ENCODE measurements at places on chromosomes 2 and 18.

DNA sequence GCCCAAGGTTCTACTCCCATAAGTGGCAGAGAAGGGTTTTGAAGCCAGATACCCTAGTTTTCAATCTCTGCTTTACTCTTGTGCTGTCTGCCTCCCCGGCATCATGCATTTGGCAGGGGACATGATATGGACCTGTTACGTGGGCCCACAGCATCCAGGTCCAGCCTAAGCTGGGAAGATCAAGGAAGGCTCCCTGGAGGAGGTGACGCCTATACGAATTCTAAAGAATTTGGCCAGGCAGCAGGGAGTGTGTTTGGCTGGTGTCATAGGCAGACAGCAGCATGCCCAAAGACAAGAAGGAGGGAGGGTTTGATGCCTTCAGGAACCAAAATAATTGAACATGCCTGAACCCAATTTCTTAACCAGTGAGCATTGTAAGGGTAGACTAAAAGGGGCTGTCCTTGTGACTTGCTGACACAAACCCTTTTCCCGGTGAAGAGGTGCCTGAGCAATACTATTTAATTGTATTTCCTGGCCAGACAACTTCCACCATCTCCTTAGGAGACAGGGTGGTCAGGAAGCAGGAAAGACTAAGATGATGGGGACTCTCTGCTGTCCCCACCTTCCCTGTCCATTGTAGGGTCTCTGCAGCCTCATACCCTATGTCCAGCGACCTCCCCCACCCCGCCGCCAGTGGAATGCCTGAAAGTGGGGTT lies 21.3 kb downstream of the NRP2 start:
- DNase-seq = no peak

GRCh38 chr2:70083344-70084156 lies 3.7 kb upstream of the PCBP1 start:
- DNase-seq = peak; percentile 71

DNA sequence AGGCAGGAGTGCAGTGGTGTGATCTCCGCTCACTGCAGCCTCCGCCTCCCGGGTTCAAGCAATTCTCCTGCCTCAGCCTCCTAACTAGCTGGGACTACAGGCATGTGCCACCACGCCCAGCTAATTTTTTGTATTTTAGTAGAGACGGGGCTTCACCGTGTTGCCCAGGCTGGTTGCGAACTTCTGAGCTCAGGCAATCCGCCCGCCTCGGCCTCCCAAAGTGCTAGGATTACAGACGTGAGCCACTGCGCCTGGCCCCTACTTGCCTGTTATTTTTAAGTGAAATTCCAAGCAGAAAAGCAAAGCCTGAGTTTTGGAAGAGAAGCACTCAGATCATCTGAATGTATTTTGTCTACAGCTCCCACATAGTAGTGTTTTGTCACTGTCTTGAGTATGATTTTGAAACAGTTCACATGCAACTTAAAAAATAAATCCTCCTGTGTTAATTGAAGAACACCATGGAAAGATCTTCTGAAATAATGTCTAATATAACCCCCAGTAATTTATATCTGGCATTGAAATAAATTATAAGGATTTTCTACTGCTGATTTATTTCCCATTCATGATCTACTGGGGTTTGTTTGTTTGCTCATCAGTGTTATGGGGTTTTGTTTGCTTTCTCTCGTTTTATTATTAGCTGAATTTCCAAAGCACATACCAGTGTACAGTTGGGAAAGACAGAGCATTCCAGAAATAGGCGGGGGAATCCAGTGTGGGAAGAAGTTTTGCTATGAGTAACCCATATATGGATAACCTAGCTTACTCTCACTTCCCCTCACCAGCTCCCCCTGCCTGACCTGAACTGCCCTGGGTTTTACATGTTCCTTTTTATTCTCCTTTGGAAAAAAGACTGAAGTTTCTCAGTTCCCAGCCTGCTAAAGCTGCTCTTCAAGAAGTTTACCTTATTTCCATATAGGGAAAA lies 80.1 kb upstream of the MAP3K20 start:
- peak; percentile 23 for DNase-seq

DNA sequence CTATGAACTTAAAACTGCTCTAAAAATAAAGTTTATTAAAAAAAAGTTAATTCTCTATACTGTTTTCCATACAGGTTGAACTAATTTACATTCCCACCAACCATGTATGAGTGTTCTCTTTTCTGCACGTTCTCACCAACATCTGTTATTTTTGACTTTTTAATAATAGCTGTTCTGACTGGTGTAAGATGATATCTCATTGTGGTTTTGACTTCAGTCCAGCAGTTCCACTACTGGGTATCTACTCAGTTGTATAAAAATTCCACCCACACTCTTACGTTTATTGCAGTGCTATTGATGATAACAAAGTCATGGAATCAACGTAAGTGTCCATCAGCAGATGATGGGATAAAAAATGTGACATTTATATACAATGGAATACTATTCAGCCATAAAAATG lies 33.7 kb downstream of the SPAG16 start:
- DNase-seq = no peak

- DNase-seq = no peak
These were observed 83.2 kb upstream of the DTNB start for GRCh38 chr2:25756536-25756935.

DNA sequence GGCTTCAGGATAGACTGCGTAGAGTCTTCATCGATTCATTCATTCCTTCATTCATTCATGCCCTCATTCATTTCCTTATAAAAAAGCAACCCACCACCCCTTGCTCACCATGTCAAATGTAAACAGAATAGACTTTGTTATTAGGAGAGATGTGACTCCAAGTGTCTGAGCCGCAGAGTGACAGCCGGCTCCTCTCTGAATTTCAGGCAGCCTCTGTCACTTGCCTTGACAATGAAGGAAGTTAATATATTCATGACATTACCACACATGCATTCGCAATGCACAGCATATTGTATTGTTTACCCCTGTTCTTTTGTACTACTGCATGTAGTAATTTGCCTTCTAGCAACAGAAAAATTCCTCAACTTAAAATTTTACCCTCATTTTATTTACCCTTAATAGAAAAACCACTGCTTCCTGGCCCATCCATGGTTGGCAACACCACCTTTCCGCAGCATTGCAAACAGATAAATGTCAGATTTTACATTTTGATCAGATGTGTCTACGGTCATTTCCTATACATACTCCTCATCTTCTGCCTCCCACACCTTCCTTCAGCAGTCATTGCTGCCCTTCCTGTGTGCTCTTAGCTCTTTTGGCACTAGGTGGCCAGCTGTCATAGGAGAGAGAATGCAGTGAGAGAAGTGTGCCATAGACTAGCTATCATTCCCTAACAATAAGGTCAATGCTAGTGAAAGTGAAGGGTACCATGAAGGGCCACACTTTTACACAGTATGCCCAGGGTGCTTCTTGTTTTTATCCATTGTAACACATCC lies 1090.8 kb downstream of the BCL11A start:
- DNase-seq = no peak

DNA sequence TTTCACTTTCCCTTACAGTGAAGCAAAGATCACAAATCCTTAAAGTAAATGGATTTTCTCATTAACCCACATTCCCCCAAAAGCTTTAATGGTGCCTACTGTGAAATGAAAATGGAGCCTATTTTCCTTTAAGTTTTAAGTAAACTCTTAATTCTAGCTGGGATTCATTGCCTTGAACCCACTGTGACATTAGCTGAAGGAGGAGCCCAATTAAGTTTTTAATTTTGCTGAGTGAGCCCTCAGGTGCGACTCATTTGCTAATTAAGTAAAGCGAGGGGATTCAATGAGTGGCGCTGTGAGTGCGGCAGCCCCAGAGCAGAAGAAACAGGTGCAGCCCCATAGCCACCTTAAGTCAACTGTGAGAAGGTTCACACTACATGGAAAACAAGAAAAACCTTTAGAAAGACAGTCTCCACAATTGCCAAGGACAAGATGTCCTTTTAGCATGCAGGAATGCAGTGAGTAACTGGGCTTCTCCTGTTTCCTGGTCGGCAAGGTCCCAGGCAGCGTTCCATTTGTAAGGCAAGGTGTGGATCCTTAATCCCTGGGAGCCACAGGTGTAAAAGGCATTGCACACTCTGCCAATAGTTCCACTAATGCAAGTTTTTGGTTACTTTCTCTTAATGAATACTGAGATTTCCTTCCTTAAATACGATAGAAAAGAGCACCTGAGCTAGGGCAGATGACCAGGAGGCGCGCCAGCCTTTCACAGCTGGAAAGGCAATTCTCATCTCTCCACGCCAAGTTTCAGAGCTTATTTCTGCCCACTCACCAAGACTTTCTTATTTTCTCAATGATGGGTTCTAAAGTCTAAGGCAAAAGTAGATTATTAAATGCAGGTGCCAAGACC lies 87.7 kb downstream of the TMEM18 start:
- DNase-seq = no peak

DNA sequence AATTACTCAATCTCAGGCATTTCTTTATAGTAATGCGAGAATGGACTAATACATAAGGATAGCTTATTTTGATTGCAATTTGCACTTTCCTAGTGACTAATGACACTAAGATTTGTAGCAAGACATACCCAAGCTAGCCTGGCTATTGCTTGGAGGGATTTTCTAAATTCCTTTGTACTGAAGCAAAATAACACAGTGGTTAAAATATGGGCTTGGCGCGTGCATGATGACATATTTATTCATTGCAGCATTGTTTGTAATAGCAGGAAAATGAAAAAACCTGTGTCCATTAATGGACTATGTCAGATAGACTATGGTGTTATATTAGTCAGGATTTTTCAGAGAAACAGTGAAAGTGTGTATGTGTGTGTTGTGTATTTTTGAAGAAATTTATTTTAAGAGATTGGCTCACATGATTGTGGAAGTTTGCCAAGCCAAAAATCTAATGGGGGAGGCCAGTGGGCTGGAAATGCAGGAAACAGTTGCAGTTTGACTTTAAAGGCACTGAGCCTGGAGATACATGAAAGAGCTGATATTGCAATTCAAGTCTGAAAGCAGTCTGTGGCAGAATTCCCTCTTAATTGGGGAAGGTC lies 16.7 kb upstream of the LAPTM4A start:
- peak; percentile 37 for DNase-seq

DNA sequence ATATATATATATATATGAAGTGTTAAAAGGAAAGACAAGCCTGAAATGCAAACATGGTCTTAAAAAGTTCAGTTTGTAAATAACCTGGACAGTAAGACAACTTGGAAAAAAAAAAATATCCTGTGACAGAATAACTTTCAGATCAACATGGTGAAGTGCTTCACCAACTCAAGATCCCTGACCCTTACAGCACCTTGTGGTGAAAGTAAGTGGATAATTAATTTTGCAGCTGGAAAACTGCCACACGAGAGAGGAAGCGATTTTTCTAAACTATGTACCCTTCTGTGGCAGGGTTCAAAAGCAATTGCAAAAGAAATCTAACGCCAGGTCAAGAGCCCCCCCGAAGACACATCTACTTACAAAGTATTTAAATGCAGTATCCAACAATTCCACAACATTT lies 95.8 kb downstream of the PAX3 start:
- no peak for DNase-seq

GRCh38 chr2:74267068-74267467 lies 68.7 kb downstream of the MTHFD2 start:
- no peak for DNase-seq

DNA sequence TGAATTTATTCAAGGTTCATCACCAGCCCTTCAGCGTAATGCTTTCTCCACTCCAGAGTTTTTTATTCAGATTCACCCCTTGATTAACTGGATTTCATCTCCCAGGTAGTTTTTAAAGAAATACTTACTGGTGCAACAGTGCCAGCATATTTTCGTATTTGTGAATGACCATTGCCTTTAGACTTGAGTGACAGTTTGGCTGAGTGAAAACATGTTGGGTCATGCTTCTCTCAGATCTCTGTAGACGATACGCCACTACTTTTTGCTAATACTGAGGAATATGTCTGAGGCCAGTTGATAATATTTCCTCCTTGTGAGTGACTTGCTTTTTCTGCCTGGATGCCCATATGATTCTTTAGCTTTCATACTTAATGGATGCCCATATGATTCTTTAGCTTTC lies 51.5 kb downstream of the CYP26B1 start:
- no peak for DNase-seq

- DNase-seq = no peak
These were observed 520.9 kb downstream of the CPS1 start for GRCh38 chr2:211077216-211077767.
